ENCODE measurements at places on chromosomes 7 and 10.
A peak's percentile ranks its signal among the peaks of the same experiment; 100 is the strongest.

GRCh38 chr7:1123715-1124114 is 35.8 kb downstream of the GPER1 start:
- ATAC-seq = no peak

- ATAC-seq = no peak
Observed at GRCh38 chr10:6692103-6692502, 112.0 kb upstream of the PRKCQ start.

DNA sequence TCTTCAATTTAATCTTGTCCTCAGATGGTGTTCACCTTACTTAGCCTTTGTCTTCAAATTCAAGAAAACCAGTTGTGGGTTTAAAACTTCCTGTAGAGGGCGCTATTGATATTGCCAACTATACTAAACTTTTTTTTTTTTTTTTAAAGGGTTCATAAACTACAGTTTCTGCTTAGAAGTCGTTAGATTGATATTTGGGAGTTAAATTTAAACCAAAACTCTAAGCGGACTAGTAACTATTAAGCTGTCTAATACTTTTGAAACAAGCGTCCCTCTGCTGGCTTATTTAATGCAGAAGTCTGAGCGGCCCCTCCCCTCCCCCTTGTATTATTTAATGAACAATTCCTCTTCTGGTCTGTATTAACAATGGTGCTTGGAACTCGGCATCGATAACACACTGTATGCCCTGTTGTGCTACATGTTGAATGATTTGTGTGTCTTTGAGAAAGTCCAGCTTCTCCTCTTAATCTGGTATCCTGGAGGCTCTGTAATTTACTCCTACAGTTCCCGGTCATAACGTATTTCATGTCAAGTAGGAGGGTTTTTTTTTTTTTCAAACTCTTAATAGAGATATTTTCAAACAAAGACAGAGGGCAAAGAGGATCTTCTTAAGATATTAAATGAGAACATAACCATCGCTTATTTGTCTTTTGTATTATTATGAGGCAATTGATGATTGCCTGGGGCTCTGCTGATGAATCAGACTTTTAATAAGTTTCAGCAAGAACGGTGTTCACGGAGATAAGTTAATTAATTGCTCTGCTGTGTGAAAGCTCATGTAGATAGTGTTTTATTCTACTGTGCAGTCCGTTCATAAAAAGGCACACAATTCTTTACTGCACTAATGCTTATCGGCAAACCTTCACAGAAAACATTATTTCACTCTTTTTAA is 22.6 kb upstream of the CREB5 start:
- no peak for ATAC-seq

GRCh38 chr10:127834221-127834620 is 58.5 kb downstream of the CLRN3 start:
- ATAC-seq = no peak

GRCh38 chr10:98340261-98340939 is 72.4 kb upstream of the LOXL4 start:
- peak; percentile 56 for ATAC-seq

GRCh38 chr7:26510231-26510957 is 218.7 kb downstream of the SNX10 start:
- ATAC-seq = no peak

DNA sequence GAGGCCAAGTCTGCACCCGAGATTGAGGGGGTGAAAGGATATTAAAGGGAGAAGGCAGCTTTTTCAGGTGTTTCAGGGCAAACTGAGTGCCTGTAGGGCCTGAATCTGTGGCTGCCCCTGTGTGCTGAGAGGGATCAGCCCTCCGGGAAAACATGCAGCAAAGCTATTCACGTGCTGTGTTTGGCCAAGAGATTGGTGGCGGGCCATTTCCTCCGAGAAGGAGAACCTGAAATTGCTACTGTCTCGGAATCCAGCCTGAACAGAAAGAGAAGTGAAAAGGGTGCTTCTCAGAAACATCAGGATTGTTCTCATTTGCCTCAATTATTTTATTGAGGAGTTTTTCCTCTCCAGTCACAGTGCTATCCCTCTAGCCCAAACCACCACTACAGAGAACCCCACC is 16.0 kb downstream of the GIMAP5 start:
- no peak for ATAC-seq

DNA sequence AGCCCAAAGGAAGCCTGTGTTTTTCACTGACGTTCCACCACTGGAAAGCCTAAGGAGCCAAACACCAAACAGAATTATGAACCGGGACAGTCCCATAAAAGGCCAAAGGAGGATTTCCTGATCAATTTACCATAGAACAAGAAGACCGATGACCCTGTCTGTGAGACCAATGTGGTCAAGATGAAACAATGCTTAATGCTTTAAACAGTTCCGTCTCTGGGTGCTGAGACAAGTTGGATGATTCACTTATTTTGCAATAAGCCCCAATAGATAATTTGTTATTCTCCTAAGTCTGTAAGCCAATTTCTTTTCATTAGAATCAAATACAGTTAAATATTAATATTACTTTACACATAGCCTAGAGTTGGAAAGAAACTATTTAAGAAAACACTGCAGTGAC is 134.9 kb downstream of the MICU1 start:
- no peak for ATAC-seq

DNA sequence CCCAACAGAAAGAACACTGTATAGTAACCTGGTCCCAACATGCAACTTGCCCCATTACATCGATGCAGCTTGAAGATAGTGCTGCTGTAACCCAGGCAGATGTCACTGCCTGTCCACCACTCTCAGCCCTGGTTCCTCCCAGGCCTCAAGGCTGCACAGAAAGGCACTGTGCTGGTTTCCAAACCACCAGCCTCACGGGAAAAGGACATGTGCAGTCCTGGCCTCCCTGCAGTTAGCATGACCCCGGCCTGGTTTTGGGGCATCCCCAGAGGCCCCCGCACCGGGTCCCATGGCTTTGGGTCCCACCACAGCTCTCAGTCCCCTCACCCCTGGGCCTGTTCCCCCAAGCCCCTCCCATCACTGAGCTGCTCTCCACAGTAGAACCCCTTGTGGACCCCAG is 214.5 kb downstream of the TNS3 start:
- no peak for ATAC-seq

DNA sequence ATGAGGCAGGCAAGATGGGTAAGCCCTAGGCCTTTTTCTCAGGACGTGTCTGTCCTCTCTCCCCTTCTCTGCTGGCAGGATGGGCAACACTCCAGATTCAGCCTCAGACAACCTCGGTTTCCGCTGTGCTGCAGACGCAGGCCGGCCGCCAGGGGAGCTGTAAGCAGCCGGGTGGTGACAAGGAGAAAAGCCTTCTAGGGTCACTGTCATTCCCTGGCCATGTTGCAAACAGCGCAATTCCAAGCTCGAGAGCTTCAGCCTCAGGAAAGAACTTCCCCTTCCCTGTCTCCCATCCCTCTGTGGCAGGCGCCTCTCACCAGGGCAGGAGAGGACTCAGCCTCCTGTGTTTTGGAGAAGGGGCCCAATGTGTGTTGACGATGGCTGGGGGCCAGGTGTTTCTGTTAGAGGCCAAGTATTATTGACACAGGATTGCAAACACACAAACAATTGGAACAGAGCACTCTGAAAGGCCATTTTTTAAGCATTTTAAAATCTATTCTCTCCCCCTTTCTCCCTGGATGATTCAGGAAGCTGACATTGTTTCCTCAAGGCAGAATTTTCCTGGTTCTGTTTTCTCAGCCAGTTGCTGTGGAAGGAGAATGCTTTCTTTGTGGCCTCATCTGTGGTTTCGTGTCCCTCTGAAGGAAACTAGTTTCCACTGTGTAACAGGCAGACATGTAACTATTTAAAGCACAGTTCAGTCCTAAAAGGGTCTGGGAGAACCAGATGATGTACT is 13.1 kb downstream of the PHKG1 start:
- no peak for ATAC-seq

DNA sequence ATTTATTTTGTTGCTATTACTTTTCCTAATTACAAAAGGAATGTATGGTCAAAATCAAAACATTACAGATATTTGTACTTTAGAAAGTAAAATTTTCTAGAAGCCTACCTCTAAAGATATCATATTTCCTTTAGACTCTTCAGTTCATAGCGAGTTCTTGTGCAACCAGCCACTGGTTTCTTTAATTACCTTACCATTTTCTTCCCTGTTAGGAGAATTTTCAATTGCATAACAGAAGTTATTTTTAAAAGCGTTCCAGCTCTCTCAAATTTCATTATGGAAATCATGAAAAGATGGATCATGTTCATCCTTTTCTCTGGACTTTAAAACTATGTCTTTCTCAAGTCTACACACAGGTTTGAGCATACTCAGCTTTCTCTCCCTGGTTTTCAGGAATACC is 5.0 kb upstream of the TRUB1 start:
- no peak for ATAC-seq

DNA sequence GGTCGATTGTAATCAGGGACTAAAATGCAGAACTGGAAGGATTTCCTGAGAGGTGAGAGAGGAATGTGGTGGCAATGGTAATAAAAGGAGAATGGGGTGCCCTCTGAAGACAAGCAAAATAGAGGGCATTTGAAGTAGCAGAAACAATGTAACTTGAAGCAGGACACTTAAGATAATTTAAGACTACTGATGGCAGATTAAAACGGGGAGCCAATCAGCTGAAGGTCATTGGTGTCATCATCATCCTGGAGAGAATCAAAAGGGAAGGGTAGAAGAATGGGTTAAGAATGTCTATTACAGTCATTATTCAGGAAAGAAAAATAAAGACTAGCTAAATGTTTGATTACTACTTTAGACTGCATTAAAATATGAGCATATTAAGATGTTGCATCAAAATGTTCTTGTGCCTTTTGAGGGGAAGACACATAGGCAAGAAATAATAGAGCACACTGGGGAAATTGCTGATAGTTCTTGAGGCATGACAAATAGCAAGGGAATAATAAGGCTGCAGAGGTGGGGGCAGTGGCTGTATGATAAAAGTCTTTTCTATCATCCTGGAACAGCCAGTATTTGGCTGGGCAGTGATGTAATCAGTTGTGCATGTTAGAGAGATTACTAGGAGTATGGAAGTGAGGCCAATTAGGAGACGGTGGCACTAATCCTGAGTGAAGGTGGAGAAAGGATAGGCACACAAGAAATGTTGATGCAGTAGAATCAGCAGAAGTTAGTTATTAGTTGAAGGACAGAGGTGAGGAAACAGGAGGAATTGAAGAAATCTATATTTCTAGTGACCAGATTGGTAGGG is 60.2 kb downstream of the CCDC71L start:
- ATAC-seq = no peak

DNA sequence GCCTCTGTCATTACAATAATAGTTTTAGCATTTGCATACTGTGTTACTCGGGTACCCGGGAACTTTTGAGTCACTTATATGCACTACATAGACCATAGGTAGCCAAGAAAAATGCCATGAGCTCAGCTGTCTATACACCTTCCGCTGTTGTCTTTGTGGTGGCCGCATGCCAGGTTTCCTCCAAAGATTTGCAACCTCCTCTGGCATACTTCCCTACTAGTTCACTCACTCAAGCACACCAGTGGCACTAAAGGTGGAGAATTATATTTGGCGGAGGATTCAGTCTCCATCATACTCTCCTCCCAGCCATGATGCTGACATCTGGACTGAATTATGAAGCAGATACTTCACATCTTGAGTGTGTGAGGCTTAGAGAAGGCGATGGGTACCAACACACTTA is 35.6 kb upstream of the GRB10 start:
- ATAC-seq = no peak

Measured in stimulated activated memory B cell treated with anti-CD40 and anti-IgM and Interleukin-4, amounts not matched to agents 10 μg/mL and 1 μg/mL and 100 μg/mL, for 72 hours (primary cell).